ENCODE measurements at places on chromosomes 16 and 17.
A peak's percentile ranks its signal among the peaks of the same experiment; 100 is the strongest.

- peaks cover 14% of the 10 kb centered on the region for H3K4me1 ChIP-seq
- no peak overlapping the region for H3K4me3 ChIP-seq
- peaks cover 9% of the 10 kb centered on the region for H3K36me3 ChIP-seq
- no peak overlapping the region for H3K27ac ChIP-seq
- H3K27me3 ChIP-seq: no peaks in the 10 kb centered on the region
Observed at GRCh38 chr16:81609323-81609892, 164.8 kb downstream of the CMIP start.

GRCh38 chr17:66444031-66444430 is 141.6 kb downstream of the PRKCA start:
- H3K4me1 ChIP-seq: peaks cover 2% of the 10 kb centered on the region
- DNase-seq: no peak
- peaks cover 4% of the 10 kb centered on the region for H3K36me3 ChIP-seq
- H3K4me3 ChIP-seq: no peak overlapping the region
- H3K27ac ChIP-seq: no peak overlapping the region
- no peaks in the 10 kb centered on the region for H3K27me3 ChIP-seq

- no peaks in the 10 kb centered on the region for H3K27me3 ChIP-seq
- H3K4me1 ChIP-seq: no peaks in the 10 kb centered on the region
- H3K4me3 ChIP-seq: no peak overlapping the region
- no peak overlapping the region for H3K27ac ChIP-seq
- DNase-seq: no peak
Observed at GRCh38 chr16:52351451-52351850, 195.5 kb downstream of the TOX3 start.

DNA sequence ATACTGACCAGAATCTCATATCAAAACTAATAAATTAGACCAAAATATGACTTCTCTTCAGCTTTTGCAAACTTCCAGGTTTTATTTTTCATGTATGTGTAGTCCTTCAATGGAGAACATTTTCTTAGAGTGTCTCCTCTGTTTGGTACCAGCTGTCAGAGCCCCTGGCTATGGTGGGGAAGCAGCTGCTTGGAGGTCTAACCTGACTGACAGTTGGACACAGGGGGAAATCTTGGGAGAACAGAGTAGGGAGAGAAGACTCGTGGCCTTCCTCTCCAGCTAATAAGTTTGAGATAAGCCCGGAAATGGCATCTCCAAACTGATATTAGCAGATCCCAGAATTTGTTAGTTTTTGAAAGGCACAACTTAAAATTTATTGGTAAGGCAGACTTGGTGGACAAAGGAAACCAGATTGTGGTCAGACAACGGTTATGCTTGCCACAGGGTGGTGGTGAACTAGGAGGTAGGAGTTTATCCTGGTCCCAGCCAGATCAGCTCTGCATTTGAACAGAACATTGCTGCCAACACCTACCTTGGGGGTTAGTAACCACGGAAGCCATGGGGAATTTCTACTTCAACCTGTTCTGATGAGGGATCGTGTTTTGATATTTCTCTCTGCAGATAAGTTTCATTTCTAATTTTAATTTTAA is 39.2 kb upstream of the IRX3 start:
- no peak overlapping the region for H3K27ac ChIP-seq
- no peaks in the 10 kb centered on the region for H3K36me3 ChIP-seq
- H3K27me3 ChIP-seq: peaks cover 5% of the 10 kb centered on the region
- H3K4me1 ChIP-seq: no peaks in the 10 kb centered on the region

GRCh38 chr17:59331929-59332748 is 684 bp downstream of the YPEL2 start:
- no peaks in the 10 kb centered on the region for H3K36me3 ChIP-seq
- H3K4me3 ChIP-seq: peak overlapping the region; percentile 67
- peaks cover 13% of the 10 kb centered on the region for H3K4me1 ChIP-seq
- no peak overlapping the region for H3K27ac ChIP-seq
- H3K27me3 ChIP-seq: peaks cover 22% of the 10 kb centered on the region

DNA sequence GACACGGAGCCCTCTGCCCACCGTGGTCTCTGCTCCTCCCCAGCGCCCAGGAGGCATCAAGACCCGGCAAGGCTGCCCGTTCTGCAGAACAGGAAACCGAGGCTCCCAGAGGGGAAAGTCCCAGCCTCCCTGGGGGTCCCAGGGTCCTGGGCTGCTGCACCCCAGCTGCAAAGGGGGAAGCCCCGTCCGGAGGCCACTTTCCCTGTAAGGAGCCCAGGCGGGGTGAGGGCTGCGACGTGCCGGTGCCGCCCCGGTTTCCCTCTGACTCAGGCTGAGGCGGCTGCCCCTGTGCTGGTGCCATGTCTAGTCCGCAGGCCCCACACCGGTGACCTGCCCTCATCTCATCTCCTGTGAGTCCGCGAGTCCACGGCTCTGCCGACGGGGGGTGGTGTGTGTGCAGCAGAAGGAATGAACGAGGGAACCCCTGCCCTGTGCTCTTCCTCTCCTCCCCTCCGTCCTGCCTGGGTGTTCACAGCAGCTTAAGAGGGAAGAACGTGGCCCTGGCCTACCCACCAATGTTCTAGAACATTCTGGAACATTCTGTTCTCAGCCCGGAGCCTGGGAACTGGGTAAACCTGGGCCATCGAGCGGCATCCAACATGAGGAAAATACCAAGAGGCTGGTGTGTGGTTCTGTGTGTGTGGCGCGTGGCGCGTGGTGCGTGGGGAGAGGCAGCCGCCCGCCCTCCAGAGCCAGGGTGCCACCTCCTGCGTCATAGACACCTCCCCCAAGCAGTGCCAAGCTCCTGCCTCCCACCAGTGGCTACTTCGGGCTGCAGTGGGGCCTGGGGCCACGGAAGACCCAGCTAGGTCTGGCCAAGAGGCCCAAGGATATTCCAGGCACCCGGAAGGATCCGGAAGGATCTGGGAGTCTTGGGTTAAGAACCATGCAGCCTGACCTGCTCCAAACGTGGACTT is 7.0 kb upstream of the CBFA2T3 start:
- DNase-seq: no peak
- H3K4me3 ChIP-seq: no peak overlapping the region
- H3K27ac ChIP-seq: no peak overlapping the region
- no peaks in the 10 kb centered on the region for H3K36me3 ChIP-seq
- H3K4me1 ChIP-seq: no peaks in the 10 kb centered on the region
- peaks cover 31% of the 10 kb centered on the region for H3K27me3 ChIP-seq

DNA sequence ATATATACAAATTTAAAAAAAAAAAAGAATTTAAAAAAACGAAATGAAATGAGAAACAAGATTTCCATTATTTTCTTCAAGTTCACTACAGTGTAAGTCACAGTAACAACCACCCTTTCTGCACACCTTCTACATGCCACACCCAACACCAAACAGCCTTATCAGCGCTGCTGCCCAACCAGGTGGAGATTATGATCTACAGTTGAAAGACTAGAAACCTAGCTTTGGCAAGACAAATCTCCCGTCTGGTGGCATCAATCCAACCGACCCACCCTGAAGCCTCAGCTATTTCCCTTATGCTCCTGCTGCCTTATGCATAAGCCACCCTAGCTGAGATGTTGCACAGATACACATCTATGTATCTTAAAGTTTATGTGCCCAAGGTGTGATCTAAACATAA is 60.8 kb downstream of the PARN start:
- H3K4me1 ChIP-seq: peaks cover 5% of the 10 kb centered on the region
- no peaks in the 10 kb centered on the region for H3K36me3 ChIP-seq
- no peak for DNase-seq
- H3K4me3 ChIP-seq: no peak overlapping the region

DNA sequence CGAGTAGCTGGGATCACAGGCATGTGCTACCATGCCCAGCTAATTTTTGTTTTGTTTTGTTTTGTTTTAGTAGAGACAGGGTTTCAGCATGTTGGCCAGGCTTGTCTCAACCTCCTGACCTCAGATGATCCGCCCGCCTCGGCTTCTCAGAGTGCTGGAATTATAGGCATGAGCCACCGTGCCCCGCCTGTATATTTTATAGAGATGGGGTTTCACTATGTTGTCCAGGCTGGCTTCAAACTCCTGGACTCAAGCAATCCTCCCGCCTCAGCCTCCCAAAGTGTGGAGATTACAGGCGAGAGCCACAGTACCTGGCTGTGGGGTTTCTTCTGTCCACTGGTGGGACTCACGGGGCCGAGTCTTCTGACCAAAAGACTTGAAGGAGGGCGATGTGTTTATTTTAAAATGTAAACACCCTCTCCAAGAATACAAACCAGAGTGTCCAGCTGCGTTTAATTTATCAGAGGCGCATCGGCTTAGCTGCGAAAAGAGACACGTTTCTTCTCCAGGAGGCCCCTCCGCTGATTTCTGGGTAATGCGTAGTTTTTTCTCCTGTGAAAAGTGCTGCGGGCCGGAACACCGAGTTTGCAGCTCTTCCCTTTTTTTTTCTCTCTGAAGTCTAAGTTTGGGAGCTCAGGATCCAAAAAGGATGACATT is 86.9 kb upstream of the CIBAR2 start:
- DNase-seq: no peak
- H3K27me3 ChIP-seq: no peaks in the 10 kb centered on the region
- peak overlapping the region; percentile 46 for H3K27ac ChIP-seq
- no peaks in the 10 kb centered on the region for H3K36me3 ChIP-seq

- peak; percentile 85 for DNase-seq
- no peaks in the 10 kb centered on the region for H3K27me3 ChIP-seq
- peak overlapping the region; percentile 7 for H3K4me3 ChIP-seq
- peak overlapping the region; percentile 82 for H3K27ac ChIP-seq
- peaks cover 18% of the 10 kb centered on the region for H3K4me1 ChIP-seq
- no peaks in the 10 kb centered on the region for H3K36me3 ChIP-seq
Observed at GRCh38 chr17:61250335-61250890, 149.2 kb upstream of the TBX2 start.

GRCh38 chr17:68431661-68432071 is 25.6 kb downstream of the WIPI1 start:
- H3K27ac ChIP-seq: no peak overlapping the region
- no peak overlapping the region for H3K4me3 ChIP-seq
- H3K27me3 ChIP-seq: no peaks in the 10 kb centered on the region
- H3K36me3 ChIP-seq: peaks cover 75% of the 10 kb centered on the region
- DNase-seq: peak; percentile 23
- H3K4me1 ChIP-seq: peaks cover 2% of the 10 kb centered on the region

DNA sequence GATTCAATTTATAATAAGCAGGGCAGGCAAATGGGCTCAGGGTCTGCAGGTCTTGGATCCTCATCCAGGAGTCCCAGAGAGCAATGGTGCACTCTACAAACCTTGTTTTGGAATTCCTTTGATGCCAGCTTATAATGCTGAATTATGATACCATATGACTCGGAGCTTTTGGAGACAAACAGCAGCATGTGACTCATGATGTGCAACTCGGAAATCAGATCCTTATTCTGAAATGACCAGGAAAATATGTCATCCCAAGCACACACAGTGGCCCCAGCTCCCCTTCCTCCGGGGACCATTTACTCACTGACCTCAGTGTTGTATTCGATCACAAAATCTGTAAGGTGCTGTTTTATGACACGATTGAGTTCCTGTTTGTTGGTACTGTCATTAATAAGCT is 20.2 kb upstream of the UMOD start:
- H3K27me3 ChIP-seq: no peaks in the 10 kb centered on the region
- no peak overlapping the region for H3K4me3 ChIP-seq
- H3K27ac ChIP-seq: no peak overlapping the region
- no peaks in the 10 kb centered on the region for H3K4me1 ChIP-seq

DNA sequence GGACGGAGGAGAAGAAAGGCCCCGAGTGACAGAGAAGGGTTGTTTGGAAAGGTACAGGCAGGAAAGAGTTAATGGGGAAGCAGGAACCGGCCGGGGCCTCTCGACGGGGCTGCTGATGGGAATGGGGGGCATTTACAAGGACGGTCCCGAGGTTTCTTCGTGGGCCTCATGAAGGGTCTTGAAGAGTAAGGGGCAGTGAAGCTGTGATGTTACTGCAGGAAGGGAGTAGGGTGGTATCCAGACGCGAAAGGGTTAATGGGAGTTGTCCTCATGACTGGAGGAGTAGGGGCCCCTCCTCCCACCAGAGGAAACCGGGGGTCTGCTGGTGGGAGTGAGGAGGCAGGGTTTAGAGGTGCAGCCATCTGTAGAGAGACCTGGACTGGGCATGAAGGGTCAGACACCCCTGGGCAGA is 481 bp downstream of the PDK2 start:
- no peaks in the 10 kb centered on the region for H3K27me3 ChIP-seq
- peak overlapping the region; percentile 60 for H3K27ac ChIP-seq
- peaks cover 9% of the 10 kb centered on the region for H3K4me1 ChIP-seq
- H3K4me3 ChIP-seq: peak overlapping the region; percentile 91
- DNase-seq: no peak
- H3K36me3 ChIP-seq: peaks cover 13% of the 10 kb centered on the region

- no peak for DNase-seq
- H3K27ac ChIP-seq: peak overlapping the region; percentile 37
- H3K36me3 ChIP-seq: peaks cover 6% of the 10 kb centered on the region
- peak overlapping the region; percentile 89 for H3K4me3 ChIP-seq
Observed at GRCh38 chr16:2428784-2429033, 538 bp upstream of the CCNF start.

- H3K27me3 ChIP-seq: peaks cover 33% of the 10 kb centered on the region
- peak; percentile 5 for DNase-seq
- H3K4me1 ChIP-seq: 0 out of 2 replicates have a peak, but pooled peaks cover 2% of the 10 kb centered on the region
Observed at GRCh38 chr17:83144421-83145357, 65.3 kb downstream of the METRNL start.

Measured in IMR-90 (cell line).